Activated CD4-positive, CD25-positive, alpha-beta regulatory T cell treated with anti-CD3 and anti-CD28 coated beads, Interleukin-2, amount 50 U/mL, for 16 hours (primary cell): ENCODE measurements at places on chromosomes 1 and 21.

GRCh38 chr21:14686466-14687267, 140.6 kb upstream of the SAMSN1 start:
- DNase-seq = no peak

- no peak for DNase-seq
Measured at GRCh38 chr21:40841524-40842196, 5.3 kb downstream of the DSCAM start.

DNA sequence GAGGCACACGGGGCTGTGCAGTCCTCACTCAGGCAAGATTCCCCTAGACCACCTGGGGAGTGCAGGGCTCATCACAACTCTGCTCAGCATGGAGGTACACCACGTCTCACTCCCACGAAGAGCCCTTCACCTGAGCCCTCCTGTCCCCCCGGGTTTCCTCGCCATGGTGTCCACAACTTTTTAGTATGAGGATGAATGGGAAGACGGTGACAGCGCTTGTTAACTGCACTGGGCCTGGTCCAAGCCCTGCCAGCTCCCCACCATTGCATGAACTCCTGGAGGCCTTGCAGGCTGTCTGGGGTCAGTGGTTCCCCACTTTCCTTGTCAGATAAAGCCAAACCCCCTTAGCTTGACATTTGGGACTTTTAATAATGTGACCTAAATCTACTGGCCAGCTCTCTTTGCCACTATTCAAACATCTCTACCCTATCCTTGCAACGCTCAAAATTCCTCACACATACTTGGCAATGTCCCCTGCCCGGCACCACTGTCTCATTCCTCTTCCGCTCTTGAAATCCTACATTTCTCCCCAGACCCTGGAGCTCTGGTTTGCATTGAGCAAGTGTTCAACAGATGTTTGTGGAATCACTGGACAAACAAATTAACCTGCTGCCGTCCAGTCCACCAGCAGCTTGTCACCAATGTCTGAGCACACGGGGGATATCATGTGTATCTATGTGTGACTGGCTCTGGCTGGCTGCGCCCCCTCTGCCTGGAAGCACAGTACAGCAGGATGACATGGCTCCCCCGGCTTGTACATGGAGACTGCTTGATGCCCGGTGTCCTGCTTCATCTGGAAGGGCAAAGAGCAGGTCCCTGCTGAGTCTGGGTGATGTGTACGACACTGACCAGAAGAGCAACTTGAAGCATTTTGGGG, 11.2 kb downstream of the TMEM9 start:
- DNase-seq = no peak

- DNase-seq = no peak
Measured at GRCh38 chr1:225517697-225518096, 89.9 kb upstream of the LBR start.

DNA sequence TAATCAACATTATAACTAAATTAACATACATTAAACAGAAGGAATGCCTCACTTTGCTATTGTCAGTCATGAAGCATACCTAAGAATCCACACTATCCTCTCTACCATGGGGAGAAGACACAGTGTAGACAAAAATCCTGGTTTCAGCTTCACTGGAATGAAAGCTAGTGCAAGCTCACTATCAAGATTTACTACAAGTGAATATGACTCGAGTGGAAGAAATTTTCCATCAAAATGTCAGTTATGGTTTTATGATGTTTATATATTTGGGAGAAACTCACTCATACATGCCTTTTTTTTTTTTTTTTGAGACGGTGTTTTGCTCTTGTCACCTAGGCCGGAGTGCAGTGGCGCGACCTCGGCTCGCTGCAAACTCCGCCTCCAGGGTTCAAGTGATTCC, 424.3 kb downstream of the KCNT2 start:
- DNase-seq = no peak

GRCh38 chr21:42258885-42259407, 40.0 kb downstream of the ABCG1 start:
- DNase-seq = no peak

- no peak for DNase-seq
Measured at GRCh38 chr1:218728898-218729565, 383.9 kb downstream of the TGFB2 start.

DNA sequence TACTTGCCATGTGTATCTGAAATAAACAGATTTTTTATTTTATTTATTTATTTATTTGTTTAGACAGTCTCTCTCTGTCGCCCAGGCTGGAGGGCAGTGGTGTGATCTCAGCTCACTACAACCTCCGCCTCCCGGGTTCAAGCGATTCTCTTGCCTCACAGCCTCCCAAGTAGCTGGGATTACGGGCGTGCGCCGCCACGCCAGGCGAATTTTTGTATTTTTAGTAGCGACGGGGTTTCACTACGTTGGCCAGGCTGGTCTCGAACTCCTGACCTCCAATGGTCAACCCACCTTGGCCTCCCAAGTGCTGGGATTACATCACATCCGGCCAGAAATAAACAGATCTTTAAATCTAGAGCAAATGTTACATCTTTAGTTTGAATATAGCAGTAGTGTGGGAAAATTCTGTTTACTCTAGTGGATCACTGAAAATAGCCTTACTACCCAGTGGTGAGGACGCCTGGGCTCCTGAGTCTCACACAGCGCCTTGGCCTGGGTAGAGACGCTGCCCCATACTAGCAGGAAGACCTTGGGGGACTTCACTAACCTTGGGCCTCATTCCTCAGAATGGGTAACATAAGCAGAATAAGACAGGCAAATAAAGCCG, 709 bp downstream of the GART start:
- DNase-seq = no peak

- no peak for DNase-seq
Measured at GRCh38 chr1:151325646-151326429, 1.4 kb downstream of the PI4KB start.

DNA sequence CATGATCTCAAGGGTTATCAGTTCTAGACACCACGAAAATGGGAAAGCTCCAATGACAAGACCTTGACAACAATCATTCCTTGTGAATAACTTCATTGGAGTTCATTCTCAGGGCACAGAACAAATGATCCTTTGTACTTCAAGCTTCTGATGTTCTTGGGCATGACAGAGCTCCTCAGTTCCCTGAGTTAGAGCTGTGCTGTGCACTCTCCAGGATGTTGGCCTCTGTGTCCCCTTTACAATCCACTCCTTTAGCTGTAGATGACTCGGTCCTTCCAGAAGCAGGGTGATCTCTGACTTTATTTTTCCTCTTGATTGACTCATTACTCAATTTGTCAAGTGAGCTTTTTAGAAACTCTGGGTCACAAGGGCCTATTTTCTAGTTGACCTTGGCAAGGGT, 3.9 kb upstream of the FAM78B start:
- DNase-seq = no peak

DNA sequence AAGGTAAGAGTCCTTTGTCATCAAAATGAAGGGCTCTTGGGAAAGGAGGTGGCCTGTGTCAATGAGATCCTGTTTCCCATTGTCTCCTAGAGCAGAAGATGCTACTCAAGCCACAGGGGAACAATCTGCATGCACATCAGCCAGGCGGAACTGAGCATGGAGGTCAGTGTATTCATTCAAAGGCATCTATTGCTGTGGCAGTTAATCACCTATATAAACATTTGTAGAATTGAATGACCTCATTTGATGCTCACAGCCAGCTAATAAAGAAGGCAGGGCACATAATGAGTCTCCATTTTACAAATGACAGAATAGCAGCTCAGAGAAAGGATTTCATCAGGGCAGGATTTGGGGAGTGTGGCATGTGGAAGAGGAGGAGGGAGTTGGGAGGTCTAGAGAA, 5.7 kb upstream of the FYB2 start:
- DNase-seq = no peak

GRCh38 chr1:15116966-15117365, 36.6 kb upstream of the TMEM51 start:
- DNase-seq = no peak

DNA sequence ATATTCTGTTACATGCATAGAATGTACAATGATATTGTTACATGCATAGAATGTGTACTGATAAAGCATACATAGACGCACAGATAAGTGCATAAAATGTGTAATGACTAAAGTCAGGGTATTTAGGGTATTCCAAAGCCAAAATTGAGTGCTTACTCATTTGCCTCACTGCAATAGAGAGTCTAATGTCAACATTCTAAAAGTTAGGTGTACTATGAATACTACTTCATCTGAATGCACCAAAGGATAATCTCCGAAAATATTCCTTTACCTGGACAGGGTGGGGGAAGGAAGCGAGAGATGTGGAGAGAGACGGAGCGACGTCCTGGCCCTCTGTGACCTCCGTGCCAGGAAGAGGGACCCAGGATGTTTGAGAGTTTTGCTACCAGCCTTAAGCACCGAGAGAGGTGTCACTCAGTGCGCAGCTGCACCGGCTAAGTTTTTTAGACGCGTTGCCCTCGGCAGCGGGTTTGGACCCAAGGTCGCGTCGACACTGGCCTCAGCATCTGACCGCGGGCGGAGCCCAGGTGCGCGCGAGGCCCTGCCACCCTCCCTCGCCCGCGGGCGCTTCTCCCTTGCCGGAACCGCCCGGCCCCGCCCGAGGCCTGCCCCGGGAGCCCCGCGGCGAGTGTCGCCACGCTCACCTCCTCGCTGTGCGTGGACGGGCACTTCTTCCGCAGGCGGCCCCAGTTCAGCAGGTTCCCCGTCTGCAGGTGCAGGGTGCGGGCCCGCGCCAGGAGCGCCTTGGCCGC, 660 bp downstream of the GCLM start:
- DNase-seq = peak; percentile 6

DNA sequence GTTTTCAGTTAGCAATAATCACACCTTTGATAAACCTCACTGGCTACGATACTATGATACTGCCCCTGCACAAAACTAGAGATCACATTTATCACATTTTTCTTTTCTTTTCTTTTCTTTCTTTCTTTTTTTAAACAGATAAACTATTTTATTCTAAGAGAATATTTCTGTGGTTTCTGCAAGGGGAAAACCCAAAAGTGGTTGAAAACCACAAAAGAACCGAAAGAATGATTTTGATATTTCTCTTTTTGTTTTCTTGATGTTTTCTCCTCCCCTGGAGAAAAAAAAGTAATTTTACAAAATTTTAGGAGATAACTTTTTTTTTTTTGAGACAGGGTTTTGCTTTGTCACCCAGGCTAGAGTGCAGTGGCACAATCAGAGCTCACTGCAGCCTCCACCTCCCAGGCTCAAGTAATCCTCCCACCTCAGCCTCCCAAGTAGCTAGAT, 18.4 kb upstream of the FRRS1 start:
- no peak for DNase-seq
